Cardiac fibroblast (primary cell): ENCODE measurements at places on chromosomes 7 and 10.

- DNase-seq = no peak
Measured at GRCh38 chr7:49119706-49120105, 195.4 kb downstream of the CDC14C start.

- no peak for DNase-seq
Measured at GRCh38 chr10:127417686-127418401, 131.3 kb upstream of the NPS start.

DNA sequence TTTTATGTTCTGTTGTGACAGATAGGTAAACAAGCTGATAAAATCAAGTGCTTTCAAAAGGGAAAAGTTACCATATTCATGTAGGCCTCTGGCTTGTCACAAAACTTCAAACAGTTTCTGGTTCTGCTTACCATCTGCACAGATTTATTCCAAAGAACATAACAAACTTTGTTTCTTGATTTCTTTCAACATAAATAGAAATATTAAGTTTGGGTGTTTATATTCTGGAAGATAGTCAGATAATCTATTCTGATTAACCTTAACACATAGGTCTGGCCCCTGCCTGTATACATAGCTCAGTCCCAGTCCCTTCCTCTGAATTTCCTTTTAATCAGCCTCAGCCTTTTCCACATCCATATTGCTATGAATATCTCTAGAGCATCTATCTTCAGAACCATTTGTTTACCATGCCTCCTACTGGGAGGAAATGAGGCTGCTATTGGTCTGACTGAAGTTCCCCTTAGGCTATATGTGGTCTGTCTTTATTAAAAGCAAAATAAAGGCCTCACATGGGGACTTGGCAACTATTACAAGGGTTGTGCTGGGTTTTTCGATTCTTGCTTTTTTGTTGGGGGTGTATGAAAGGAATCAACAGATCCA is 319.0 kb downstream of the HPSE2 start:
- no peak for DNase-seq

DNA sequence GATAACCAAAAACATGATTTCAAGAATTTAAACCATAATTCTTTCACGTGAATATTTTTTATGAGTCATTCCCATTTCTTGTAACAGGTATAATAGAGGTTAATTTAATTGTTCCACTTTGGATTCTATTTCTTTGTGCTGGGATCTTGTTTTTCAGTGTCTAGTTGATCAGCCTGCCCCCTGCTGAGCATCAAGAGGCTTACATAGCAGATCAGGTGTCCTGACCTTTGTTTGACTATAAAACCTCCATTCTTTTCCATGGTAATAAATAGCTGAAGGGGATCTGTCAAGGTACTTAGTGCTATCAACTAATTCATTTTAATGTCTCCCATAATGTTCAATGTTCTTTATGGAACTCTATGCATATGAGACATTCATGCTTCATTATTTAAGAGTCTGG is 4.9 kb downstream of the COL17A1 start:
- peak; percentile 55 for DNase-seq

DNA sequence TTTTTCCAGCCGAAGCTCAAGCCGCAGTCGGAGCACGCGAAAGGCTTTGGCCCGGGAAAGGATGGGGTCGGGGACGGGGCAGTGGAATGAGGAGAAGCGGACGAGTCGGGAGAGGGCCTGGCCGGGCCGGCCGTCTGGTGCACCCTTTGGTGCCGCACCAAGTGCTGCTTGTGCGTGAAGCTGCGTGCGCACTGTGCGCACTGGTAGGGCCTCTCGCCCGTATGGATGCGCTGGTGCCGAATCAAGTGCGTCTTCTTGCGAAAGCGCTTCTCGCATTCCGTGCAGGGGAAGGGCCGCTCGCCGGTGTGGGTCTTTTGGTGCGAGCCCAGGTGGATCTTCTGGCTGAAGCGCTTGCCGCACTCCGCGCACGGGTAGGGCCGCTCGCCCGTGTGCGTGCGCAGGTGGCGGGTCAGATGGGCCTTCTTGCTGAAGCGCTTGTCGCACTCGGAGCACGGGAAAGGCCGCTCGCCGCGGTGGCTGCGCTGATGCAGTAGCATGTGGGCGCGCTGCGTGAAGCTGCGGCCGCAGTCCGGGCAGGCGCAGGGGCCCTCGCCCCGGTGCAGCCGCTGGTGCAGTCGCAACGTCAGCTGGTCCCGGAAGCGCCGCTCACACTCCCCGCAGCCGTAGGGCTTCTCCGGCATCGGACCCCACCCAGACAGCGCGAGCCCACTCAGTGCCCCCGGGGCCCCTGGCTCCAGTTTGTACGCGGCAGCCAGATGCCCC is 7.8 kb downstream of the ZNF467 start:
- no peak for DNase-seq

GRCh38 chr10:133042061-133042460 is 45.7 kb upstream of the ADGRA1 start:
- no peak for DNase-seq

DNA sequence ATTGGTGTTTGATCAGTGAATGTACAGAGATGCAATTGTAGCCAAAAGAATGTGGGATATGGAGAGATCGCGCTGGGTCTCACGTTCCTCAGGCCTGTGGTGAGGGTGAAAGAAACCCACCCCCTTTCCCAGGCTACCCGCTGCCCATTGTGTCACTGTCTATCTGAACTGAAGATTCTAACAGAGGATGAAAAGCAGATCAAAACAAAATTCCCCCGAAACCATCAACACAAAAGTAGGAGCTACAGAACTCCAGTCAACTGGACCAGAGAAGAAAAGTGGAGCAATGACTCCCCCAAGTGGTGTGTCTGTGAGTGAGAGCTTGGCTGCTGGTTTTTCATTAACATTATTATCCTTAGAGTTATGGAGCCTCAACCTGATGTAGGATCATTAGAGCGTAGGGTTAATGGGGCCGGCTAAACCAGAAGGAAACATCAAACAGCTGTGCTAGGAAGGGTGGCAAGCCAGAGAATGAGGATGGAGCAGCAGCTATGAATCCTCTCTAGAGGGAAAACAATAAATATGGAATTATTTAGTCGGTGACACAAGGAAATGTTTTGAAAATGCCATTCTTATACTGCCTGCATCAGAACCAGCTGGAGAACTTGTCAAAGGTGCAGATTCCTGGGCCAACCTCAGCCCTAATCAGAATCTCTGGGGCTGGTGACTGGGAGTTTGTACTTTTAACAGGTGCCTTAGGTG is 38.3 kb downstream of the AKR1B1 start:
- peak; percentile 78 for DNase-seq

DNA sequence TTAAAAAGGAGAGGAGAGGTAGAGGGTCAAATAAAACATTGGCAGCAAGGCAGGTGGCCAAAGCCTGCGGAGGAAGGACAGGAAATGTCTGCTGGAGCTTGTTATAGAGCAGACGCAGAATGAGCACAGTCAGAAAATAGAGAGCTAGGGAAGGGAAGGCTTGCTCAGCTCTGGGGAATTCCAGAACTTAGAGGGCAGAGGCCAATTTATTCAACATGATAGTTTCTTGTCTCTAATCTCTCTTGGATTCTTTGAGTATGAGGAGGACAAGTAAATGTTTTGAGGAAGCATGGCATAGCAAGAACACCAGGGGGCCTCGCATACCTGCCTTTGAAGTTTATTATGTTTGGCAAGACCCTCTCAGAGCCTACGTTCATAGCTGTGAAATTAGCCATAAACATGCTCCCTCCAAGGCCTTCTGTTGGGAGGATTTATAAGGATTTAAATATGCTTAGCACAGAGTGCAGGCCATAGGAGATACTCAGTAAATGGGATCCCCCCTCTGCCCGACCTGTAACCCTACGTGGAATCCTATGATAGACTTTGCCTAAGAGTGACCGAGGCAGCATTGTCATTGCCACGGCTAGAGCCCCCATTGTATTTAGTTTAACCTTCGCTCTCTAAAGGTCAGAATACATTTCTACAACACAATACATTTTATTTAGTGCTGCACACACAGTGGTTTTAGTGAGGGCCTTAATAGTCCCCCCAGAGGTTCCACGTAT is 293.9 kb downstream of the CCDC3 start:
- DNase-seq = peak; percentile 90

DNA sequence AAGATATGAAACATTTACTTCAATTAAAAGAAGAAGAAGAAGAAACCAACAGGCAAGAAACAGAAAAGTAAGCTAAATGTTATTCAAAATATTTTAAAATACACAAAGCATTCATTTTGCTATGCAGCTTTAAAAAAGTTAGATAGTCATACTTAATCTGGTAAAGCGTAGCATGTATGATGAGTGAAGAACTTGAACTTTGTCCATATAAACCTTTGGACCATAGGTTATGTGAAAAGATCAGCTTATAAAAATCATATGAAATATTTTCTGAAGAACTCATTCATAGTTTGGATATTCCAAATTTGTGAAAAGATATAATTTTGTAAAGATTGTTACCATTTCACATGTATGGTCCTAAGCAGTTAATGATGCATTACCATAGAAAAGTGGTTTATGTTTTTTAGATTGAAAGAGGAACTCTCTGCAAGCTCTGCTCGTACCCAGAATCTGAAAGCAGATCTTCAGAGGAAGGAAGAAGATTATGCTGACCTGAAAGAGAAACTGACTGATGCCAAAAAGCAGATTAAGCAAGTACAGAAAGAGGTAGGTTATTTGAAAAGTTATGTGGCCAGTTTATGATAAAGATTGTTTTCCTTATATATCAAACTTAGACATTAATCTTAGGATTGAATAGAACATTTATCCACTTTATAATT is 37.3 kb downstream of the KIF20B start:
- DNase-seq = no peak

DNA sequence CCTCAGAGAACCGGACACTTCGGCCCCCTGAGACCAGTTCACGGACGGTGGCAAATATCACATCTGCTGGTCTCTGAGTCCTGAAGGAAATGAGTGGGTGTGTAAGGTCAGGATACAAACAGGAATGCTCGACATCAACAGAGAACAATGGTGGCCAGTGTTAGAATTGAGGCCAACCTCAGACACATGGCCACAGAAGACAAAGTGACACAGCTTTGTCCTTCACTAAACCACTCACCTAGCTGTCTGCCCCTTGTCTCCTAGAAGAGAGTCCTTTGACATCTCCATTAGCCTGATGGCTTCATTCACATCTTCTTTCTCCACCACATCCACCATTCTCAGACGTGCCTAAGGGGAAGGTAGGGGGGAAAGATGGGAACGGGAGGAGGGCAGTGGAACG is 4.3 kb downstream of the COPS6 start:
- DNase-seq = no peak

GRCh38 chr7:44087911-44088838 is 5.8 kb upstream of the POLM start:
- peak; percentile 93 for DNase-seq
